ENCODE measurements at places on chromosomes 7 and 10.
A peak's percentile ranks its signal among the peaks of the same experiment; 100 is the strongest.

DNA sequence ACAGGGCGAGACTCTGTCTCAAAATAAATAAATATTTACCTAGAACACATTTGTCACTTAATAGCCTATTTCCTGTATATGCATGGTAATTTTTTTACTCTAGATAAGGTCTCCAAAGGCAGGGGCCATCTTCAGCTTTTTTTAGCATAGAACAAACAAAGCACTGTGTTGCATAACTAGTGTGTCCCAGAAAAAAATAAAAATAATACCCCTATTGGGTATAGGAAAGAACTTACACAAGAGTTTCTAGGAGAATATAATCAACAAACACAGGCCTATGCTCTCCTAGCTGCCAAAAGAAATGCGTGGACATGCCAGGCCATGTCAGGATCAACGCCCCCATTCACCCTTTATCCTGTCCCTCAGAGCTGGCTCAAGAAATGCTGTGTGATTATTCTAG, 103.6 kb downstream of the PARD3 start:
- no peak for DNase-seq

- DNase-seq: no peak
Observed at GRCh38 chr10:45491061-45491460, 117.0 kb downstream of the ALOX5 start.

- no peak for DNase-seq
Observed at GRCh38 chr10:92999191-92999590, 61.4 kb upstream of the CYP26C1 start.

DNA sequence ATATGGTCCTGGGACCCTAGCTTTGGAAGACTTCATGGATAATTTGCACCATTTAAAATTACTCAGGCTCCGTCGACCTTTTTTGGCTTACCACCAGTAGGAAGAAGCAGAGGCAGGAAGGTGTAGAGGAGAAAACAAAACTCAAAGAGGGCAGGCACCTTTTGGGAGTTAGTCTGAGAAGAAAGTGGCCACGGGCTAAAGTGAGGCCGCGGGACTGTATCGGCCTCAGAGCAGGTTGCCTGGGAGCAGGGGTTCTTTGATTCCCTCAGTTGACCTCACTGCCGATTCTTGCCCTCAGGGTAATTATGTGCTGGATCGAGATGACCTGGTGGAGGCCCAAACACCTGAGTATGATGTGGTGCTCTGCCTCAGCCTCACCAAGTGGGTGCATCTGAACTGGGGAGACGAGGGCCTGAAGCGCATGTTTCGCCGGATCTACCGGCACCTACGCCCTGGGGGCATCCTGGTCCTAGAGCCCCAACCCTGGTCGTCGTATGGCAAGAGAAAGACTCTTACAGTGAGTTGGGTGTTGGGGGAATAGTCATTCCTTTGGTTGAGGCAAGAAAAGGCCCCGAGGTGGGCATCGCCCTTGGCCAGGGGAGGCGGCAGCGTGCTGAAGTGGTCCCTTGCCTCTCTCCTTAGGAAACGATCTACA, 3.1 kb downstream of the MEPCE start:
- DNase-seq: no peak

DNA sequence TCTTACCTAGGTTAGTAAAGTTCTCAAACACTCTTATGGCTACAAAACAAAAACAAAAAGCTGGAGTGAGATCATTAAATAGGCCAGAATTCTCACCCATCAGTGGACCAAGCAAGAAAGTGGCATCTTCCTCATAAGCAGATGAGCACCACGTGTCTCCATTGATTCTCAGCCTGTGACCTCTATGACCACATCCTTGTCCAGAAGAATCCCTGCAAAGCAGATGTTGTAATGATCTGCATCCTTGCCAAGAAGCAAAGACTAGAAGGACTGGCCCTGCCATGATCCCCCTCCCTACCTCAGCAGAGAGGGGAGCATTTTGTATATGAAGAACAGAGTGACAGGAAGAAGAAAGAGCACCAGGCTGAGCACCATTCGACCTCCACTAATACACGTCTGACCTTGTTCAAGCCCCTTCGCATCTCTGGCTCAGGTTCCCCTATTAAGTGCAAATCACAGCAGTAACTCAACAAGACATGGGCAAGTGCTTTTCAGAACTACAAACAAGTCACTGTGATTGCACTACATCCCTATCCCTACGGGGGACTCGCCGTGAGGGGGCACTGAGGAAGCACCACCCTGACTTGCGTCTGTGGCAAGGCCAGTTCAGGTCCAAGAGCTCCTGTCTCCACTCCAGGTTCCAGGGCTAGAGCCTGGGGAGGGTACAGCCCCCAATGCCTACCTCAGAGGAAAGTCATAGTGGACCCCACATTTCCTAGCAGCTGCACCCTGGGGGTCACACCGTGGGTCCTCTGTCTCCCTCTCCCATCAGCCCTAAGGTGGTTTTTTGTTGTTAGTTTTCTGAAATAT, 22.2 kb upstream of the RASSF4 start:
- no peak for DNase-seq

GRCh38 chr10:23442936-23443335, 4.1 kb downstream of the OTUD1 start:
- DNase-seq: no peak

GRCh38 chr7:21969822-21970221, 24.1 kb upstream of the CDCA7L start:
- no peak for DNase-seq

- DNase-seq: no peak
Observed at GRCh38 chr10:33055625-33056024, 97.6 kb upstream of the ITGB1 start.

DNA sequence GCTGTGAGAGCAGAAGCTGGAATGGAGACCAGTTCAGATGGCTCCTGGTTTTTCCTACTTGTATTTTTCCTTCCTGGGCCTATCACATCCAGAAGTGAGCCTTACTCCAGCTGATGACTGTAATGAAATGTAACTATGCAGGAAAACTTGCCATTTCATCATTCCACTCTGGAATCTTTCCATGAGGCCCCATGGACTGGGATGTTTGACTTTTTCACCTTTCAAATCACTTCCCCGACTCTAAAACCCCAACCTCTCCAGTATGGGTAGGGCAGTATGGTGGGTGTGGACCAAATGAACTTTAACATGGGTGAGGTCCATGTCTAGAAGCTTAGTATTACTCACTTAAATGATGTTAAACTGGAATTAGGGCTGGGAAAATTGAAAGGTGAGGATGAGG, 40.3 kb upstream of the DLD start:
- no peak for DNase-seq

DNA sequence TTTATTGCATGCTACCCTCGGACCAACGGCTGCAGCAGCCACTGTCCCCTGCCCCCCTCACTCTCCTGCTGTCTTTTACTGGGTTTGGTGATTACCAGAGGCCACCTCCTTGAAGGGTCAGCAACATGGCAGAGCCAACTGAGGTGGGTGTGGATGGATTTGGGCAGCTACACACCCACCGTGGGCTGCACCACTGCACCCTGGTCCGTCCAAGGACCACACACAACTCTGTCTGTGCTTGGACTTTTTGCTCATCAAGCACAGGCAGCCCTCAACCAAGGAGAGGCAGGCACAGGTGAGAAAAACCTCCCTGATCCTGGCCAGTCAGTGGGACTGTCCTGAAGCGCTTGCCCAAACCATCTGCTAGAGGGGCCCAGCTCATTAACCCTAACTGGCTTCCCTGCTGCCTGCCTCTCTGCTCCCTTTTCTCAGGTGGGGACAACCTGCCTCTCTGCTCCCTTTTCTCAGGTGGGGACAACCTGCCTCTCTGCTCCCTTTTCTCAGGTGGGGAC, 239.5 kb upstream of the PITRM1 start:
- no peak for DNase-seq

- DNase-seq: no peak
Observed at GRCh38 chr7:51308696-51309095, 7.9 kb downstream of the COBL start.

DNA sequence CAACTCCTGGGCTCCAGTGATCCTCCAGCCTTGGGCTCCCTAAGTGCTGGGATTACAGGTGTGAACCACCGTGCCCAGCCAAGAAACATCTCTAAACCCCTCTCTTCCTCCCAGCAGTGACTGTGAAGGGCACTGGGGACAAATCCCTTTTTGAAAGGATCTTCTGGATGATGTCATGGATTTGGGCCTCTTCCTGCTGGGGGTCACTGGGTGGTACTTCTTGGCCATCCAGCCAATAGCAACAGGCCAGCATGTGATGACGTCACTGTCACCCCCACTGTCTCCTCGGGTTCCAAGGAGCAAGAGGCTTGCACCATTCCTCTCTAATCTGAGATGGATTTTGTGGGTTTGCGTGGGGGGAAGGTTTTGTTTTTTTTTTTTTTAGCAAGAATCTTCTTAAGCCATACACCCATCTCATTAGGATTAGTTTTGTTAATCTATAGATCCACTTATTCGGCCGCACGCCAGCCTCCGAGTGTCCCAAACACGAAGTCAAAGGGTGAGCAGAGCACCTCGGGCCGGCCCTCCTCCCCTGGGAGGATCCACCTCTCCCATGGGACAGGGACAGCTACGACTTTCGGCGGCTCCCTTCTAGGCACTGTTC, 29.4 kb upstream of the TNRC18 start:
- no peak for DNase-seq

DNA sequence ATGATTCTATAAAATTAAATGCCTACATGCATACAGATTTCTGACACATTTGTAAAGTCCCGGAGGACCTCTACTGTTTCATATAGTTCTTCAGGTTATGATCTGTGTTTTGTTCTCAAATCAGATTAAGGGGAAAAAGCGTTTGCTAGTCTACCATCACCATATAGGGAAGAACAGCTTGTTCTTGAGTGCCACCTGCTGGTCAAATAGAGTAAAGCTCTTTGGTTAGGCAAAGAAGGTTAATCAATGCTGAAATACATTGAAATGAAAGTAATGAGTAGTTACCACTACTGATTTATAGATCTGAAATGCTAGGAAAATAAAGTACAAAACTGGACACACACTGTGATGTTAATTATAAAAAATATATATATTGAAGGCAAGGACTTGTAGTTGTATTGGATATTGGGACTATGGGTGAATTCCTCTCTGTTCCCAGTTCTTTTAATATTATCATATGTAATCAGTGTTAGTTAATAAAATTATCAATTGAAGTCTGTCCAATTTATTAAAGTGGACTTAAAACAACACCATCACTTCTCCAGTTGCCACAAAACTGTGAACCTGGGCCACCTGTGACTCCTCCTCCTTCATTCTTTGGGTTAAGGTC, 72.6 kb upstream of the PDLIM1 start:
- DNase-seq: peak; percentile 70

DNA sequence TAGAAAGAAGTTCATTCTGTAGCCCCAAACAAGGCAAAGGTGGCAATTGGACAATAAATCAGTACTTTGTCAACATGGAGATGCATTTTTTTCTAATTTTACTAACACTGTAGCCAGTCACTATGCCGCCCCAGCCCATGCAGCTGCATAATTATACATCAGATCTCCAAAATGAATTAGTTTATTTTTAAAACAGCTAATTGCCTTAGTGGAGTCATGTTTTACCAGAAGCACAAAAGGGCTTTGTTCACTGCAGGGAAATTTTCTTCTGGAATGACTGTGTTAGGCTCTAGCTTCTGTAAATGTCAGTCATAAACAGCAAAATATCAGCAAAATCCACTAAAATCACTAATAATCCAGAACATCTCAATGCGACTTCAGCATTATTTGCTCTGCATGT, 20.1 kb upstream of the HDAC9 start:
- no peak for DNase-seq

- no peak for DNase-seq
Observed at GRCh38 chr10:118290471-118290995, 51.6 kb downstream of the FAM204A start.

- DNase-seq: no peak
Observed at GRCh38 chr7:64667311-64667710, 1.4 kb downstream of the ZNF107 start.

- no peak for DNase-seq
Observed at GRCh38 chr7:157482025-157482424, 145.2 kb downstream of the DNAJB6 start.

- DNase-seq: no peak
Observed at GRCh38 chr10:94459385-94459784, 57.0 kb downstream of the TBC1D12 start.

DNA sequence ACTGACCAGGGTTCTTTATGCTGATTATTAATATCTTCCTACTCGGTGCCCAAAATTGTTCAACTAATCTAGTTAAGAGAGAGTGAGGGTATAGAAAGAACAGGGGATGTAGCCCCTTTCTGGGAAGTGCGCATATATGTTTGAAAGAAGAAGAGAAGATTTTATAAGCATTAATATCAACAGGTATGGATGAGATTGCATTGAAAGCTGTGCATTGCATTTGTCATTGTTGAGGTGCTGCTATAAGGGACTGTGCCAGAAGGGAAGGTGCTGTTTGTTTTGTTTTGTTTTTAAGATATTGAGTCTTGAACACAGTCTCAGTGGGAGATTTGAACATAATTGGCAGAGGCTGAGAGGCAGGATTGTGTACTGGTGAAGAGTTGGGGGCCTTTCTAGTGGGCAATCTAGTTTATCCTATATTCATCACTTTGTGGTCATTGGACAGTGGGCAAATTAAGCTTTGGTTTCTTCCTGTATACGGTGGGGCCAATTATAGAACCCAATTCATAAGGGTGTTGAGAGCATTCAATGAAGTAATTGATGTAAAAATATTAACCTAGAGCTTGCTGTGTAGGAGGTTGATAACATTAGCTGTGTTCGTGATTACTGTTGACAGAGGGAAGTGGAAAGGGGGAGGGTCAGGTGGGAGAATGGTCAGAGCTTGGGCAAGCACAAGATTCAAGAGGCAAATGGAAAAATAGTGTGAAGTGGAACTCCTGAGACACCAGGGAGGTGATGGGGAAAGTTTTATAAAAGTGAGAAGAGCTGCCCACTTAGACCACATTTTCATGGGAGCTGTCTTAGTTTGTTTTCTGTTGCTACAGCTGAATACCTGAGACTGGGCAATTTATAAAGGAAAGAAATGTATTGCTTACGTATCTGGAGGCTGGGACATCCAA, 19.9 kb upstream of the PCGF5 start:
- DNase-seq: no peak

- DNase-seq: no peak
Observed at GRCh38 chr7:35498416-35498815, 196.5 kb downstream of the HERPUD2 start.

- DNase-seq: no peak
Observed at GRCh38 chr7:28107960-28108359, 72.6 kb downstream of the JAZF1 start.

- DNase-seq: no peak
Observed at GRCh38 chr10:62153191-62153590, 115.5 kb downstream of the RTKN2 start.

DNA sequence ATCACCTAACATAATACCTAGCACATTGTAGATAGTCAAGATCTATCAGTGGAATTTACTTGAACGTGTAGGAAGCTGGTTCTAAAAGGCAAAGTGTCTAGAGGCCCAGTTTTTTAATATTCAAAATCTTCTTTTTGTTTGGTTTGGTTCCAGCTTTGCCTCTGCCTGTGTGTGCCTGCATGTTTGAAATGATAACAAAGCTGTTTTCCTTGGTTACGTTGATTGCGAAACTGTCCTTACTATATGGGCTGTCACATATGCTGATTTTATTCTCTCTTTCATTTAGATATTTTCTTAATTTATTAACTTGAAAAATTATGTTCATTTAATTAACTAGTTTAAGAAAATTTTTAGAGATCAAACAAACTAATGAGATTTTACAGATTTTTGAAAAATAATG, 237.3 kb downstream of the SEMA3A start:
- DNase-seq: no peak

- DNase-seq: no peak
Observed at GRCh38 chr7:29619848-29620555, 56.4 kb downstream of the PRR15 start.

- DNase-seq: no peak
Observed at GRCh38 chr7:36898186-36898585, 173.9 kb upstream of the AOAH start.

Data from MM.1S (cell line).